Hepatic stellate cell (primary cell): ENCODE measurements at places on chromosomes 1 and 21.

DNA sequence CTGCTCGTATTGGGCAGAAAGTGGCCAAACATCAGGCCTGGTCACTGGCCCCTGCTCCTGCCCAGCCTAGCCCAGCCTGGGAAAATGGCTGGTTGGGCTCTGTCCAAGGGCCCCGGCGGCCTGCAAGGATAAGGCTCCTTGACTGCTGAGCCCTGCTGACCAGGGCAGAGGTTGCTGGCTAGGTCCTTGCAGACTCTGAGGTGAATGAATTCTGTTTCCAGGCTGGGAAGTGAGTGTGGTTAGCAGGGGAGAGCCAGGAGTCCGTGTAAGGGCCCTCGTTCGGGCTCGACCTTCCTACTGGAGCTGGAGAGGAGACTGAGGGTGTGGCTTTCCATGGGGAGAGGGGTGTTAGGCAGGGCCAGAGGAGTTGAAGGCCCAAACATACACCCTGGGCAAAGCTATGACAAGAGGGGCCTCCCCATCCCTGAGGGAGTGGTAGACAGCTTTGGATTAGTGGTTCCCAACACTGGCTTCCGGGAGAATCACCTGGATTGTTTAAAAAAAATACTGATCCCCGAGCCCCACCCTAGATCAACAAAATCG is 20.6 kb downstream of the CSF1 start:
- peak; percentile 89 for DNase-seq

DNA sequence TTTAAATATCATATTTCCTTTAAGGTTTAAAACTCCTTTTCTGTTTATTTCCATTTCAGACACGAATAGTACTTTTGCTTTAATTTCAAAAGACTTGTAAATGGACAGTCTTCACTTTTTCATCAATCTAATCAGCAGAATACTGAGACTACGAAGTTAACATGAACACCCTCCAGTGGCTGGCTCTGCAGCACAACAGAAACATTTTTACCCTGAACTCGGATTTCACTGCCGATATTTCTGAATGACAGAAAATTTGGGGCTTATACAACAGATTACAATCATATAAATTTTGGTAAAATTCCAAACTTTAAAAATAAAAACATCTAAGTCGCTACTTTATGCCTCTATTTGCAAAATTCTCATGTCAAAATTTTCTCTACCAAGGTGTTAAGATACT is 86.2 kb downstream of the AKT3 start:
- no peak for DNase-seq

GRCh38 chr1:15472587-15472986 is 3.3 kb upstream of the CELA2B start:
- no peak for DNase-seq

- DNase-seq, result no peak
Measured at GRCh38 chr21:25313829-25314228, 293.5 kb downstream of the MRPL39 start.

DNA sequence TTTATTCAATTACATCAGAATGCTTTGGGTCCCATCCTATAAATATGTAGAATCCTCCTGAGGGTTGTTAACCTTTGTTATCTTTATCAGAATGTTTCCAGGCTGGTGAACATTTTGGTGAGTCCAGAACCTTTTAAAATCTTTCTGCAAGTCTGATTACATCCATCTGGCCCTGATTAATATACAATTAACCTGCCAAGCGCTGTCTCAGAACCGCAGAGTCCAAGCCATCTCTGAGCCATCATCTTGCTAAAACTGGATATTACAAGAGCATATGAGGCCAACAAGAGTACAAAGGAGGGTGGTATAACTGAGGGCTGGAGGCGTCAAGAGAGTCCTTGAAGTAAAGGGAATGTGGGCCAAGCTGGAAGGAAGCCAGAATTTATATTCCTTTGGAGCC is 88.6 kb upstream of the ZC3H11B start:
- no peak for DNase-seq

DNA sequence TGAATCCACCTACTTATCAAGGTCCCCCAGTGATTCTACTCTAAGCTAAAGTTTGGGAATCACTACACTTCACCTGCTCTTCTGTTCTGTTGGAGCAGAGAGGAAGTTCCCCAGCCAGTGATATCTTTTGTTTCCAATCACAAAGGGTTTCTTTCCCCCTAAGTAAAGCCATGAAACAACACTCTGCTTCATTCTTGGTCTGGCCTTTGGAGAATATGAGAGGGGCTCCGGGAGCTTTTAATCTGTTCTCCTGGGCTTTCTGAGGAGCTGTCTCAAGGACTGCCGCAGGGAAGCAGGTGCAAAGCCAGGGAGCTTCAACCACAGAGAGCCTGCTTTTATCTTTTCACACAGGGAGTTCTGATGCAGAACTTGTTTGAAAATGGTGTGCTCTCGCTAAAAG is 10.1 kb upstream of the SLAMF9 start:
- DNase-seq, result no peak

GRCh38 chr1:1353389-1354151 is 4.4 kb upstream of the DVL1 start:
- DNase-seq, result no peak

- DNase-seq, result no peak
Measured at GRCh38 chr1:64033667-64034220, 169.7 kb upstream of the UBE2U start.

DNA sequence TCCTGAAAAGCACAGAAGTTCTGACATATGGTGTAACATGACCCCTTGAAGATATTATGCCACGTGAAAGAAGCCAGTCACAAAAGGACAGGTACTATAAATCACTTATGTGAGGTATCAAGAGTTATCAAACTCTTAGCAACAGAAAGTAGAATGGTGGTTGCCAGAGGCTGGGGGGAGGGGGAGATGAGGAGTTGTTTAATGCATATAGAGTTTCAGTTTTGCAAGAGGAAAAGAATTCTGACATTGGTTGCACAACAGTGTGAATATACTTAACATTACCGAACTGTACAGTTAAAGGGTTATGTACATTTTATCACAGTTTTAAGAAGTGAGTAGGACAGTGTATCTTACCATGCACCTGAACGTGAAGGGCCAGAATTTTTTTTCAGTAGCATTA is 80.0 kb downstream of the USP25 start:
- DNase-seq, result no peak

DNA sequence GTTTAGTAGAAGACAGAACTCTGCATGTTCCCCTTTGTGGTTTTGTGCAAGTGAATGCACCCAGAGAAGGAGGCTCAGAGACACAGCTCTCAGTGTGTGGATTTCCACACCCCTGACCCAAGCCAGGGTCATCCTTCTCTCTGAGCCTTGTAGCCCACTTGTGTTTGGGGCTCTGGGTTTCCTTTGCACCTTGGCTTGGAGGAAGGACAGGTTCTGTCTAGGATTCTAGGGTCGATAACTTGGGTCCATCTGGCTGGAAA is 27.2 kb downstream of the MYOG start:
- DNase-seq, result no peak

- no peak for DNase-seq
Measured at GRCh38 chr1:201758499-201759050, 70.4 kb upstream of the IPO9 start.

GRCh38 chr1:85549834-85550233 is 30.7 kb upstream of the CCN1 start:
- DNase-seq, result no peak

DNA sequence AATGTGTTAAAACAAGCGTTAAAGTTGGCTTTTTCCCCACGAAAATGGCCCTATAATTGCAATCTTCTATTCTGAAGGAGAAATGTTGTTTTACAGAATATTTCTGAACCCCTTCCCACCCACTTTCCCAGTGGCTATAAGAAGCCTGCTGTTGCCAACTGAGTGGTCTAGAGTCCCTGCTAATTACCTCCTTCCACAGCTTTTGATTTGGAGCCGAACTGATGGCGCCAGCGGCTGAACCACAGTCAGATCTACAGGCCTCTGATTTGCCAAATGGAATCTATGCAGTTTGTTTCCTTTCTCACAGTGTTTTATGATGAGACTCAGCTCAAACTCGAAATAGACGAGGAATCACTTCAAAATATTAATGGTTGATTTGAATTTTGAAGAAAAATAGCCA is 76.0 kb upstream of the C1orf105 start:
- DNase-seq, result no peak

DNA sequence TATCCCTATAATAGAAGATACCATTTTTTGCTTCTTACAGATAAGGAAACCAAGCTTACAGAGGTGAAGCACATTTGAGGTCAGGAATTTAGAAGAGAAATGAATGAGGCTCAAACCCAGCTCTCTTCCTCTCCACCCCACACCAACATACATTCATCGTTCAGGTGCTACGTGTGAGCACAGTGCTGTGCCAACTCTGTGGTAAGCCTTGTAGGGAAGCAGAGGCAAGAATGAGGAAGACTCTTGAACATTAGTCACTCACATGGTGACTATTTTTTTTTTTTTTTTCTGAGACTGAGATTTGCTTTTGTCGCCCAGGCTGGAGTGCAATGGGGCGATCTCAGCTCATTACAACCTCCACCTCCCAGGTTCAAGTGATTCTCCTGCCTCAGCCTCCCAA is 314.0 kb downstream of the NTNG1 start:
- DNase-seq, result no peak
